ENCODE measurements at places on chromosomes 5 and 9.

DNA sequence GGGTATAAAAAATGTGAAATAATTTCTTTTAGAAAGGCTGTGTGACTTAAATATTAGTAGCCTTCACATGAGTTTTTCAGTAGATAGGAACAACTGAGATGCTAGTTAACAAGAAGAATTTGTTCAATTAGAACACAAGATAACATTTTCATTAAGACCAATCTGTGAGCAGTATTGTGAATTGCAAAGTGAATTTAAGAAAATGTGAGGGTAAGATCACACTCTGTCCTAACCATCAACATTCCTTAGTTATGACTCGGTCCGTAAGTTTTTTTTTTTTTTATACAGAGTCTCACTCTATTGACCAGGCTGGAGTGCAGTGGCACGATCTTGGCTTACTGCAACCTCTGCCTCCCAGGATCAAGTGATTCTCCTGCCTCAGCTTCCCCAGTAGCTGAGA, 180.2 kb upstream of the EGFLAM start:
- DNase-seq, result no peak

GRCh38 chr5:148747536-148747906, 78.9 kb upstream of the ADRB2 start:
- DNase-seq, result no peak

GRCh38 chr5:5289537-5289936, 132.9 kb upstream of the ICE1 start:
- DNase-seq, result no peak

- no peak for DNase-seq
Observed at GRCh38 chr5:68134033-68134668, 81.4 kb upstream of the PIK3R1 start.

GRCh38 chr5:16712178-16712577, 95.4 kb upstream of the RETREG1 start:
- DNase-seq, result no peak

- no peak for DNase-seq
Observed at GRCh38 chr9:81893929-81894328, 34.3 kb upstream of the SPATA31D4 start.

- no peak for DNase-seq
Observed at GRCh38 chr9:120889606-120890271, 12.8 kb upstream of the PHF19 start.
